AG09309 (cell line): ENCODE measurements at places on chromosomes 2 and 18.

DNA sequence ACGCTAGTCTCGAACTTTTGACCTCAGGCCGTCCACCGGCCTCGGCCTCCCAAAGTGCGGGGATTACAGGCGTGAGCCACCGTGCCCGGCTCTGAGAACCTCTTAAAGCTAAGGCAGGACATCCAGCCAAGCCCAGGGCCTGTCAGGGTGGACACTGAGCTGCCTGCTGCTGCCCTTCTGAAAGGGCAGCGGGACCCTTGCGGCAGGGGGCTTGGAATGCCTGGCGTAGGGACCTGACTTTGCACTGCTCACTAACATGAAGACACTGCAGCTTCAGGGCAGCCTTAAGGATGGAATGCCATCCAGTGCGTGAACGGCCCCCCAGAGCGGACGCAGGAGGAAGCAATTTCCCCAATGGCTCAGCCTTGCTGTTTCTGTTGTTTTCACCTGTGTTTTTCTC, 9.0 kb downstream of the CYS1 start:
- DNase-seq = no peak

DNA sequence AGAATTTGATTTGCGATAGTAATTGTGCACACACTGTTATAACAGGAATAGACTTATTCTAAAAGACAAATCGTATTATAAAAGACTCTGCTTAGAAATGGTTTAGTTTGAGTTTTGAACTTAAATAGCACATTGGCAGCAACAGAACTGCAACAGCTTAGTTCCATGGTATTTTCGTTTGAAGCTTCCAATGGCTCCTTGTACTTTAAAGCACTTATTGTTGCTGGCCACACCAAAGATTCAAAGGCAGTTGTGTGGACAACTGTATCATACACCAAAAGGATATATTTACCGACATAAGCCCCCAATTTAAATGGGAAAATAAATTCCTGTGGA, 627 bp downstream of the WIPF1 start:
- no peak for DNase-seq

GRCh38 chr2:176072951-176073904, 10.5 kb downstream of the EVX2 start:
- DNase-seq = no peak

- DNase-seq = peak; percentile 88
Observed at GRCh38 chr2:45009303-45009927, at the start of gene SIX2. Gene SIX2, minus strand, starts transcription at chr2:45009452. Its CDS starts 342 bp downstream, at chr2:45009110.

DNA sequence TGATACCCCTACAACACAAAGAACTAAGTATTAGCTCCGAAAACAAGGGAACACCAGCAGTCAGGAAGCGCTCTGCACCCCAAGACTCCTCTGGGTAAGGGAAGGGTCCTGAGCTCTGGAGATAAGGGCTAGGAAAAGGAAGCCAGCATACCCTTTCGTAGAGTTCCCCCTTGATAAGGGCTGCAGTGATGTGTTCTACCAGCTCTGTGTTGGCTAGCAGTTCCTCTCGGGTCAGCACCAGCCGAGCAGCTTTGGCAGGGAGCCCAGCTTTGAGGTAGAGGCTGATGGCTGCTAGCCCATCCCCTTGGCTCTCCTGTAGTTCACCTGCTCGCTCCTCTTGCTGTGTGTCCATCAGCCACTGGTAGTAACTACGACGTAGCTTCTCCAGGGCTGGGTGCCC, 18.9 kb downstream of the KRTCAP3 start:
- no peak for DNase-seq

- DNase-seq = no peak
Observed at GRCh38 chr2:11874861-11875260, 128.4 kb downstream of the LPIN1 start.

DNA sequence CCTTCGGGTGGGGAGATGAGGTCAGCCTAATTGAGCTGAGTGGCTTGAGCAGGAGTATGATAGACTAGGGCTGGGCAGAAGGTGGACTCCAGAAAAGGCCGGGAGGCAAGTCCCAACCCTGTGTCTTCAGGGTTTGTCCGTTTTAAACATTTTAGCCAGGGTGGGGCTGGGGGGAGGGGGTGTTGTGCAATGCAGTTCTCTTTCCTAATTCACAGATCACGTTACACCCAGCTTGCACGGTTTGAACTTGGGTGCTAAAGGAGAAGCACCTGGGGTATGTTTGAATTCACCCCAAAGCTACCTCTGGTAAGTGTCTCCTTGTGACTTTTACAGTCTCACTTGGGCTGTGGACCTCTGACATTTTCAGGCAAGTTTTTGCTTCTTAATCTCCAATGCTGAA, 233.3 kb downstream of the AGAP1 start:
- DNase-seq = no peak

GRCh38 chr2:26666671-26667070, 25.5 kb upstream of the CIB4 start:
- DNase-seq = peak; percentile 25

DNA sequence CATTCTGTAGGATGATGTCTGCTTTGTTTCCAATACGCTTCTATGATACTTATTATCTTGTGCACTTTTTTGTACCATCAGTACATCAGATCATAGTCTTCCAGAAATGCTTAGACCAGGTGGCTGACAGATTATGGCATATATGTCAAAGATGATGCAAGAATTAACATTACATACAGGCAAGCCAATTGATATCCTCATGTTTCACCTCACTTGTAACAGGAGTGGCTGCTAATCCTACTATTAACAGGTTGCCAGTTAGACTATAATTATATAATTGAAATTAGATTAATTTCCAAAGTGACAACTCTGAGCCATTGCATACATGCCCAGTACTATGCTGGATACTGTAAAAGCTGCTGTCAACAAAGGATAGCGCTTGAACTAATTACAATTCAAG, 77.2 kb downstream of the TLK1 start:
- no peak for DNase-seq

DNA sequence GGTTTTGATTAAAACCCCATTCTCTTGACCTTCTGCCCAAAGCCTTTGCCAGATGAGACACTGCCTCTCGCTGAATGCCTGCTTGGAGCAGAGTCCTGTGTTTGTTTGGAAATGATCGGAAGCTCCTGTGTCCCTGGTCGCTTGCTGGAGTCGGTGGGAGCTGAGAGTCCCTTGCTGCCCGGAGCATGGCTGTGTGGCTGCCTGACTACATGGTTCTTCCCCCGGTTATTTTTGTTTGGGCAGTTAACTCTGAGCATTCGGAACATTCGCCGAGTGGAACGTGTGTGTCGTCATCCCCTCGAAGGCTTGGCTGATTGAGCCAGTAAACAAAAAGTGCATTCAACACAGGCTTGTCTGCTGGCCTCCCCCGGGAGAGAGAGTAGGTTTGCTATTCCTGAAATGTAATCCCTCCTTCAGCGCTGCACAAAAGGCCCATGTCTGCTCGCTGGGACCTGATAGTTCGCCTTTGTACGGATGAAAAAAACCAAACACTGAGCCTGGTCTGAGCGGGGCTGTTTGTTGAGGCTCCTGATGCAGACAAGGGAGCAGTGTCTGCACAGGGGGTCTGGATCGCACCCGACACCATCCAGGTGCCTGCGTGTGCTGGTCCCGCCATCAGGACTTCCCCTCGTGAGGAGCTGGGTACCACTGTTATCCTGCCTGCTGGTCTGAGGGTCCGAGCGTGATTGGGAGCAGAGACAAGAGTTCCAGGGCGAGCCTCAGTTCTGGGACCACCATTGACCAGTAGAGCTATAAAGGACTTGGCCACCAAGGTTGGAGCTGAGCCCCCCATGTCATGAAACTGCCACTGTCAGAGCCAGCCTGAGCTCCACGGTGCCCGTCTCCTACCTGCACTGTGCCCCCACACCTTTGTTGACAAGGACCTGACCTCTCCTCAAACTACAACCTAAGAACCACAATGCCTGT, 83.8 kb downstream of the AGAP1 start:
- DNase-seq = no peak

- DNase-seq = no peak
Observed at GRCh38 chr2:69241093-69241492, 145.9 kb downstream of the GFPT1 start.

- no peak for DNase-seq
Observed at GRCh38 chr2:3175568-3175955, 202.1 kb downstream of the EIPR1 start.

GRCh38 chr2:54279385-54279784, 23.4 kb upstream of the TSPYL6 start:
- DNase-seq = no peak

GRCh38 chr2:24429197-24430074, 61.6 kb upstream of the NCOA1 start:
- no peak for DNase-seq

DNA sequence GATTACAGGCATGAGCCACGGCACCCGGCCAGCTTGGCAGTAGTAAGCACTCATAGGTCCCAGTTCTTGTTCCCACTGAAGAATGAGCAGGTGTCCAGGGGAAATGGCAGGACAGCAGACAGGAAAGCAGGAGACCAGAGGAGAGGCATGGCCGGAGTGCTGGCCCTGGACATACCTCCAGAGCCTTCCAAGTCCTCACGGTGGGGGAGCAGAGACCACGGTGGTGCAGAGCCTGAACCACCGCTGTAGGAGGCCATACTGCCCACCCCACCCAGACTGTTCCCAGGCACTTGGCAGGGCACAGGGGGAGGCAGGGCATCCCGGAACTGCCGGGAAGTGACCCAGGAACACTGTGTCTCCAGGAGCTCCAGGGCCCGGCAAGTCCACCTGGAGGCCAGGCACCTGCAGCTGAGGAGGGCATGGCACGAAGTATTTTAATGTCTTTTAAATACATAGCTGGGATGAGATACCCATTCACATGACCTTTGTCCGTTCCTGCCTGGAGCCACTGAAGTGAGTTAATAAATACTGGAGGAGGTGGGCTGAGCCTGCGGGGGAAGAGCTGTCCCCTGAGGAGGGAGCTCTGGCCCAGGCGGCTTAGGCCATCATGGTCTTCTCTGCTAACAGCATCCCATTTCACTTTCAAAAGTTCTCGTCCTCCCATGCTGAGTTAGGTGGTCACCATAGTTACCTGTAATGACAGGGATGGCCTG, 49.7 kb upstream of the TFCP2L1 start:
- no peak for DNase-seq

- DNase-seq = no peak
Observed at GRCh38 chr18:63648241-63648640, 4.2 kb upstream of the SERPINB4 start.

DNA sequence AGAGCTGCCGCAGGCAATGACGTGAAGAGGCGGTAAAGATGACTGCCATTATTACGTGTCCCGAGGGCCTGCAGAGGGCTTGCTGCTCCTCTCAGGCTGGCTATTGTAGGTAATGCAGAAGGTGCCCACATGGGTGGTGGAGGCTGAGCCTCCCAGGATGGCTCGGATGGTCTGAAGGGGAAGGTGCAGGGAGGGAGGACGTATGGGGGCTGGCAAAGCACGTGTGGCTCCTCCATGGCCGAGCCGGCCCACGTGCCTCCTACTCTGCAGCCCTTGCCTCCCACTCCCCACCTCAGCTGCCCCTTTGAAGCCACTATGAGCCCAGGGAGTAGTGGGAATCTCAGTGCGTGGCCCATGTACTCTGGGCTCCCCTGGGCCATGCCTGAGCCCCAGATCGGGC, 48.9 kb downstream of the EDAR start:
- DNase-seq = no peak

- DNase-seq = peak; percentile 11
Observed at GRCh38 chr2:175251425-175252041, 70.0 kb upstream of the ATP5MC3 start.

GRCh38 chr2:207487650-207488311, 42.0 kb upstream of the CREB1 start:
- peak; percentile 81 for DNase-seq

DNA sequence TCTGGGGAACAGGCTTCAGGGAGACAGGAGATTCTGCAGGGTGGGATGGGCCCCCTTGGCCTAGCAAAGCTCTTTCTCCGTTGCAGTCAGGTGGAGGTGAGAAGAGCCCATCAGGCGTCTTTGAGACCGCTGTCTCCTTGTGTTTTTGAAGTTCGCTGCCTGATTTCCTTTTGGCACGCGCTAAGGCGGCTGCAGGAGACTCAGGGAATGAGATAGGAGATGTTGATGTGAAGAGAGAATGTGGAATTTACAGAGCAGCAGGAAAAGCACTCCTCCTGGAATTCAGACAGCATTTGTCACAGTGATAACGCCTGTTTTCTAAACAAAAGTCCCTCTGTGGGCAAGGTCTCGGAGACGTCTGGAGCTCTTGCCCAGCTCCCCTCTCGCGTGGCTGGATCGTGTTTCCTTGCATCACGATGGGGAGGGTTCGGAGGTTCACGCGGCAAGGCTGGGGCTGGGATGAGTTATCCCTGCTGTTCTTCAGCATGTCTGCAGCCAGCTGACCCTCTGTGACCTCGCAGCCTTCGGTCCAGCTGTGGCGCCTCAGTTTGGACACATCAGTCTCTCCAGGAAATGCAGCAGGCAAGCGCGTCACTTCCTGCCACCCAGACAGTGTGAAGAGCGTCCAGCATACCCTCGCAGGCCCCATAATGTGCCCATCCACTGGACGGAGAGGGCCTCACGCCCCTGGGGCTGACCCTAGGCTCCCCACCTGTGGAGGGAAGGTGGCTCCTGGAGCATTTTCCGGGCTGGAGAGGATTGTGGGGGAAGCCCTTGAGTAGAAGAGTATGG, 30.2 kb downstream of the GLI2 start:
- DNase-seq = no peak

DNA sequence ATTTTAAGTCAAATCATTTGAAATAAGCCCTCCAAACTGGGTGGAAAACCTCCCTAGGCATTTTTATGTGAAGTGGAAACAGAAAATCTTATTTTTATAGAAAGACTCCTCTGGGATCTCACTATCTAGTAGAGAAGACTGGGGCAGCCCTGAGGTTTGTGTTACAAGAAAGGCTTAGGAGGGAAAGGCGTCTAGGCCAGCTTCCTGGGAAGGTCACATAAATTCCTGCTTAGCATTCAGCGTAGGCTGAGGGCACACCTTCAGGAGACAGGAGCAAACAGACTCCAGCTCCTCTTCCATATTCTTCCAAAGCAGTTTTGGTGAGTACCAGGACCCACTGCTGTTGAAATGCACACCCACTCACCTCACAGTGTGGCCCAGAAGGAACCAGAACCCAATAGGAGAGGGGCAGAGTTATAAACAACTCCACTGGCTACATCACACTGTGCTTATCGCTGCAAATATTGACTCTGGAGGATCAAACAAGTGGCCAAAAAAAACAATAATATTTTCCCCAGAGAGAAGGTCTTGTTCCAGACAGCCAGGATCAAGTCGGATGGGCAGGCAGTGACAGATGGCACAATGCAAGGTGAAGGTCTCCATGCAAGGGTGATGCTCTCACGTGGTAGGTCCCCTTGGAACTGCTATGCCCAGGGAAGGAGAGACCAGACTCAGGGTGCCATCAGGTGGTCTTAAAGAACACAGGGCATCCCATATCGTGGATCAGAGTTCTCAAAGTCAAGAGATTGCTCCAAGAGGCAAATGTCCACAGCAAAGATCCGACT, 17.7 kb upstream of the IGFBP2 start:
- DNase-seq = no peak

GRCh38 chr2:214987261-214987660, 151.2 kb downstream of the ABCA12 start:
- DNase-seq = peak; percentile 23

GRCh38 chr2:119112770-119113488, 45.6 kb downstream of the C1QL2 start:
- DNase-seq = no peak

GRCh38 chr2:222261504-222261903, 37.3 kb downstream of the PAX3 start:
- no peak for DNase-seq

GRCh38 chr18:53426666-53427184, 797.7 kb downstream of the MBD2 start:
- DNase-seq = no peak
